ENCODE measurements at places on chromosomes 1 and 21. TPM values are rescaled to one million over a fixed set of nuclear protein-coding genes. Genes with fewer than 3 reads are reported as not detected.

GRCh38 chr1:21855257-21856096 lies 43.4 kb downstream of the LDLRAD2 start:
- DNase-seq: no peak

DNA sequence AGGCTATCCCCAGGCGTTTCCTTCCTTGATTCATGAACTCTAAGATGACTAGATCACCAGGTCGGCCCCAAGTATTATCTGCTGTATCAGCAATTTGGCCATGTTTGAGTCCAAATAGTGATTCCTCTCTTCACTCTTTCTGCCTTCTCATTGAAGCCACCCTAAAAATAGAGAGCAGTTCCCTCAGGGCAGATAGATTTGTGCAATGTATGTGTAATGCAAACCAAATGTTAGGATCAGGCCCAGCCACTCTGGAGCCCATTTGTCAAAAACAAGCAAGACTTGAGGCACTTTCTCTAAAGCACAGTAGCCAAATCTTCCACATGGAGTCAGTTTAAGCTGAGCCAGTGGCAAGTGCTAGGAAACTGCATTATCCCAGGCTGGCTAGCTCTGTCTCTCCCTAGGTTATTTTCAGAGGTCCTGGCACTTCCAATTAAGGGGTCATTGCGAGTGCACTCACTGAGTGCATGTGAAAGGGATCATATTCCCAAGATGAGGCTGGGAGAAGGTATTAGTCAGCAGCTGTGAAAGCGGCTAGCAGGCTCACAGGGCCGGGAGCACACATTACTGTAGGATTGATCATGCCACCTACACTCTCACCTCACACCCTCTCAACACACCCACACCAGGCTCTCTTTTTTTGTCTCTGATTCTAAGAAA lies 97.9 kb upstream of the RAB3GAP2 start:
- DNase-seq: peak; percentile 97

- peak; percentile 66 for DNase-seq
Observed at GRCh38 chr21:41877901-41878830, 978 bp downstream of the PRDM15 start.

DNA sequence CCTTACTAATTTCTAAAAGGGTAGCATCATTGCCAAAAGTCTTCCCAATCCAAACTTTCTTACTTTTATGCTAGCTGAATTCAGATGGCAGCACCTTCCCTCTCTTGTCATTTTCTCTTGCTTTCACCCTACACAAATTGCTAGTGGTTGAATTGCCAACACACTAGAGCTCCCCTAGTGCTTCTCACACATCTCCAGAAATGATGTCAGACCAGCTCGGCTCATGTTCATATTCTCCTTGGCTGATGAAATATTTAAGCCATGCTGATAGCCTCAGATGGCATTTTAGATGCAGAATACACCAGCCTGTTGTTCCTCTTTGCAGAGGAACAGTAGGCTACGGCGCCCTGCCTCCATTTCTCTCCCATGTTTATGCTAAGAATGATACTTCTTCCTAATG lies 256.9 kb downstream of the PTBP2 start:
- DNase-seq: no peak

DNA sequence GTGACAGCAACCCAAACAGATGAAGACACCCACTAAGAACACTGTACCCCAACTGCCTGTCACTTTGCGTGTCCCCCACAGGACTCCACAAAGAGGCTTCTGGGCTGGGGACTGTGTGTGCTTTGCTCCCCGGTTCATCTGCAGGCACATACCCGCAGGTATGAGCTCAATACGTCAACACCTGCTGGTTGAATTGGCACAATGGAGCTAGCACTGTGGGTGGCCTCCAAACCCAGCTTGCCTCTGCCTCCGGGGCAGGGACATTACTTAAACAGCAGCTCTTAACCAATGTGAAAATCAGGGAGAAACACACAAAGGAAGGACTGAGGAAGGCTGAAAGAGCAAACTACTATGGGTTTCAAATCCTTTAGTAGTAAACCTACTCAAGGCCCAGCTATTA lies 140.2 kb upstream of the TIAM1 start:
- no peak for DNase-seq

GRCh38 chr1:53847980-53848379 lies 9.9 kb upstream of the NDC1 start:
- peak; percentile 54 for DNase-seq

DNA sequence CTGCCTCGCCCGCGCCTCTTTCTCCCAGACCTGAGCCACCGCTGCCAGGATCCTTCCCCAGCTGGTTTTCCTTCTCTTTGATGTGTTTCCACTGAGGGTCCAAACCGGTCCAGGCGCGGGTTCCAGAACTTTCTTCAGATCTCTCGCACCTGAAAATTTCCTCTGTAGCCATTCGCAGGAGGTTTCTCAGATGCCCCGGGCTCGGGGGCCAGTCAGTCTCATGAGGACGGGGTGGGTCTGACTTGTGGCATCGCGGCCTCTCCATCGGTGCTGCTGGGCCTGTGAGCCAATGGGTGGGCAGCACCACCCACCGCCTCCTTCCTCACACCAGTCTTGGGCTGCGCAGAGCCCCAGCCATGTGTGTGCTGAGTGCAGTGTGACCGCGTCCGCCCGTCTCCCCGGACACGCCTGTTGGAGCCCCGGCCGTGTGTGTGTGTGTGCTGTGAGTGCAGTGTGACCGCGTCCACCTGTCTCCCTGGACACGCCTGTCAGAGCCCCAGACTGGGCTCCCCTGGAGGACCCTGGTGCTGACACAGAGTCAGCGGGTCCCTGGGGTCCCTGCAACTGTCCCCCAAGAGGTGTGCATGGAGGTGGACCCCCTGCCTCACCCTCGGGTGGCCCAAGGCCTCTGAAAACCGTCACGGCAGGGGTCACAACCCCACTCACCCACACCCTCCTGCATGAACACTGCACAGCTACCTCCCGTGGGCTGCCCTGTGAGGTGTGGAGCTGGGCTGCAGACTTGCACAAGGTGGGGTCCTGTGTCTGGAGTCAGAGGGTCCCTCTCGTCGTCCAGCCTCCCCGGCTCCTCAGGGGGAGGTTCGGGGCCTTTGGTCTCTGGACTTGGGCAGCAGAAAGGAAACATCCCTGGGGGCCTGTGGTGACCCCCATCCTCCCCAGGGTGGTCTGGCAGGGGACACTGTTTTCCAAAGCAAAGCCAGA lies 20.2 kb downstream of the COL18A1 start:
- no peak for DNase-seq

DNA sequence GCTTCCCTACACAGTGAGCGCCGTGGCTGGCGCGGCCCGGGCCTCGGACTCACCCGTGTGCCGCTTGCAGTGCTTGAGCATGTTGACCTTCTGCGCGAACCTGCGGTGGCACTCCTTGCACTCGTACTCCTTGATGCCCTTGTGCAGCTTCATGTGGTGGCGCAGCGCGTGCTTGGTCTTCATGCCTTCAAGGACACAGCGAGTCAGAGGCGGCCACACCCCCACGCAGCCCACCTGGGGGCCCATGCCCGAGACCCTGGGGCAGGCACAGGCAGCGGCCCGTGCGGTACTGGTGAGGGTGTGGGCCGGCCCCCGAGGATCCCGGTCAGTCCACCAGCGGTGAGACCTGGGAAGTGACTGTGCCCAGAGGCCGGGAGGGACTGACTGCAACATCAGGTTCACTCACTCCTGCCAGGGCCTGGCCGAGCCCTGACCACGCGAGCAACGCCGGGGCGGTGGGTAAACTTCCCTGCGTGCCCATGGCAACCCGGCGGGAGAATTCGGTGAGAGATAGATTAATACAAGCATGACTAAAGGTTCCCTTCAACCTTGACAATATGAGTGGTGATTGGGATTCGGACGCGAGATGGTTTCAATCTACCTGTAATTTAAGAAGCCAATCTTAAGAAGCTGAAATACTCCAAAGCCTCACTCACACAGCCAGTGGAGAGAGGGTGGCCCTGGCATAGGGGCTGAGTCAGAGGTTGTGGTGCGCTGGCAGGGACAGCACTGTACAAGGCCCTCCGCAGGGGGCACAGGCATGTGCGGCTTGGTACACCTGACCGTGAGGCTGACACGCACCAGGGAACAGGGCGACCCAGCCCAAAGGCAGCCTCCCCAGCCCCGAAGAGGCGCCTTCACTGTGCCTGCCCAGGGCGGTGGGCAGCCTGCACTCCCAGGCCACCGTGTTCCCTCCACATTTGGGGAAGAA lies 49.1 kb upstream of the RIPK4 start:
- DNase-seq: no peak

GRCh38 chr1:49323925-49324540 lies 547.3 kb upstream of the BEND5 start:
- no peak for DNase-seq

GRCh38 chr1:239993366-239993765 lies 98.3 kb upstream of the FMN2 start:
- no peak for DNase-seq

GRCh38 chr1:235069577-235070563 lies 58.8 kb downstream of the TOMM20 start:
- DNase-seq: peak; percentile 67

DNA sequence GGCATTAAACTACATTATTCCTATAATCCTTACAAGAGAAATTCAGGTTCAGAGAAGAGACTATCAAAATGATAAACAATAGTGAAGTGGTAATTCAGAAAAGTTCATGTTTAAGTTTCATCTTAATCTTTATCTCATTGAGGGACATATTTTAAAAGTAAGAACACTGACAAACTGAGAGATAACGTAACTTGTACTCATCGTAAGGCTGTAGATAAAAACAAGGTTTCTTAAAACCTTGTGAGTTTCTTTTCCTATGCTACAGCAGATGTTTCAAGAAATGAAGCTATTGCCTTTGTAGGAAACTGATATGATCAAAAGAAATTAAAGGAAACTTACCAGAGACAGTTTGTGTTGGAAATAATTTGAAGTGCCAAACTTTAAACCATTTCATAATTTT lies 65.0 kb downstream of the RERE start:
- DNase-seq: no peak

LCE1F gene
- not detected for polyA plus RNA-seq

BNIPL gene
- polyA plus RNA-seq: 0.31 TPM

SPRR4 gene
- polyA plus RNA-seq: not detected

TRABD2B gene
- polyA plus RNA-seq: 4.9 TPM

All from muscle of leg (tissue), 16 donors.